ENCODE measurements at places on chromosomes 12 and 14.

DNA sequence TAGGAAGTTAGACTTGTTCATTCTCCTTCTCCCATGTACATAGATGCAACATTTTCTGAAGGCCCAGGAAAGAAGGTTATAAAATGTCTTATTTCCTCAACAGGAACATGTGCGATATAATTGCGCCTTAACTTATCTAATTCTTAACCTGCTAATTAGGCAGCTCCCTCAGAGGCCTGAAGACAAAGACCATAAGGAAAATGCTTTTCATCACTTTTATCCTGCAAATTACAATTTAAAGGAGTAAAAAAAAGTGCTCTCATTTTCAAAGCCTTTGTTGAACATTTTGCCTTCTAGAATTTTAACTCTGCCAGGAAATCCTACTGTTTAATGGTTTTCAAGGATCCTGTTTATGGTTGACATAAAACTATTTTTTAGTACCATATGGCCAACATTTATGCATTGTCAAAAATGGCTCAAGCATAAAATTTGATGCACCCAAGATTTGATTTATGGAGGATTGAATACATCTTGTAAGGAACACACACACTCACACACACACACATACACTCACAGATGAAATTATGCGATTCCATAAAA lies 660.4 kb upstream of the TMEM132C start:
- no peak overlapping the region for H3K27ac ChIP-seq
- DNase-seq: no peak
- H3K36me3 ChIP-seq: peaks cover 17% of the 10 kb centered on the region
- peaks cover 53% of the 10 kb centered on the region for H3K4me1 ChIP-seq
- H3K27me3 ChIP-seq: no peaks in the 10 kb centered on the region

DNA sequence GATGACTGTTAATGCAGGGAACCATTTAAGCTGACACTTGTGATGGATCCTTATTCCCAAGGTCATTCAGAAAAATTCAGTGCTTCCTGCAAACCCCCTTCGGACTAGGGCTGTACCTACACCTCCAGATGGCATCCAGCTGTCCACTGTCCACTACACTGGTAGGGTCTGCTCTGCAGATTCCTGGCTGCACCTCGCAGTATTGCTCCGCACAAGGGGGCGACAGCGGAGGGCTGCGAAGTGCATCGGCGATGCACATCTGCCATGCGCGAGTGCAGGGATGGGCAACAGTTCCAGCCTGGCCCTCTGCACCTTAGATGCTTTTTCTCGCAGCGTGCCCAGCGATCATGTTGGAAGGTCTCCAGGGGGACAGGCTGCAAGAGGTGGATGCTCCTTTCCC lies 55.5 kb downstream of the KCNA5 start:
- peaks cover 3% of the 10 kb centered on the region for H3K4me1 ChIP-seq
- H3K27me3 ChIP-seq: no peaks in the 10 kb centered on the region
- no peak for DNase-seq
- no peak overlapping the region for H3K27ac ChIP-seq
- H3K4me3 ChIP-seq: no peak overlapping the region

DNA sequence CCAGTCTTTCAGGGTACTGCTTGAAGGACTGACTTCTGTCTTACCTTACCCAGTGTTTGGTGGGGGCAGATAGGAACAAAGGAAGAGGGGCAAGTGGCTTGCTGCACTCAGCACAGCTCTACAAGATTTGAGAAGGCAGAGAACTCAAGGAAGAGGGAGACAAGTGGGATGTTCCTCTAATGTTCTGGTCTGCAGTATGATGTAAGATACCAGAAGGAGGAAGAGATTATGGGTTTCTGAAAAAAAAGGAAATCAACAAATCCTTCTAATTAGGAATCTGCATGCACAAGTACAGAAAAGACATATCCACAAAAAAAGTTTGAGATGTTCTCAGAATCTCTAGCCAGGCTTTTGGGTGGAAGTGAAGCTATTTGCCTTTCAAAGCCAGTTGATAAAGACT lies 37.1 kb downstream of the USP15 start:
- no peaks in the 10 kb centered on the region for H3K27me3 ChIP-seq
- H3K36me3 ChIP-seq: peaks cover 9% of the 10 kb centered on the region
- DNase-seq: no peak
- peaks cover 9% of the 10 kb centered on the region for H3K4me1 ChIP-seq

GRCh38 chr12:25276199-25276937 lies 25.6 kb upstream of the KRAS start:
- H3K4me3 ChIP-seq: no peak overlapping the region
- peaks cover 2% of the 10 kb centered on the region for H3K4me1 ChIP-seq
- H3K27me3 ChIP-seq: no peaks in the 10 kb centered on the region

GRCh38 chr12:108801736-108802100 lies 55.7 kb downstream of the SSH1 start:
- peak overlapping the region; percentile 97 for H3K27ac ChIP-seq
- peaks cover 48% of the 10 kb centered on the region for H3K36me3 ChIP-seq
- peaks cover 23% of the 10 kb centered on the region for H3K4me1 ChIP-seq
- no peaks in the 10 kb centered on the region for H3K27me3 ChIP-seq

- H3K4me3 ChIP-seq: no peak overlapping the region
- no peak overlapping the region for H3K27ac ChIP-seq
- H3K4me1 ChIP-seq: no peaks in the 10 kb centered on the region
- no peak for DNase-seq
- no peaks in the 10 kb centered on the region for H3K27me3 ChIP-seq
Measured at GRCh38 chr14:63677891-63678379, 36.3 kb upstream of the WDR89 start.

DNA sequence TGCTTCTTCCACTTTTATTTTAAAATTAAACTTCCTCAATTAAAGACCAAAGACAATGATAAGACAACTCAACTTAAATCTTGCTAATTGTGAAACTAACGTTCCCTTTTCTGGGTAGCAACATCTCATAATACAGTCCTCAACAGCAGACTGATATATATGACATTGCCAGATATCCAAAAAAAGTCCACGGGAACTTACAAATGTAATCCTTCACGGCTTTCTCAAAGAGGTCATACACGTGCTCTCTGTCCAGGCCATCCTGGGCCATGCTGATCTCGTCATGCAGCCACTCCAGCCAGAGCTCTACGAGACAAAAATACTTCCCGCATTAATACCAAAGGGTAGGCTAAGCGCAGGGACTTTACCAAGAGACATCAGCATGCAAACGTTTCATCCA lies 13.3 kb downstream of the SART3 start:
- no peaks in the 10 kb centered on the region for H3K27me3 ChIP-seq
- peaks cover 54% of the 10 kb centered on the region for H3K36me3 ChIP-seq
- no peak overlapping the region for H3K4me3 ChIP-seq
- no peak overlapping the region for H3K27ac ChIP-seq

DNA sequence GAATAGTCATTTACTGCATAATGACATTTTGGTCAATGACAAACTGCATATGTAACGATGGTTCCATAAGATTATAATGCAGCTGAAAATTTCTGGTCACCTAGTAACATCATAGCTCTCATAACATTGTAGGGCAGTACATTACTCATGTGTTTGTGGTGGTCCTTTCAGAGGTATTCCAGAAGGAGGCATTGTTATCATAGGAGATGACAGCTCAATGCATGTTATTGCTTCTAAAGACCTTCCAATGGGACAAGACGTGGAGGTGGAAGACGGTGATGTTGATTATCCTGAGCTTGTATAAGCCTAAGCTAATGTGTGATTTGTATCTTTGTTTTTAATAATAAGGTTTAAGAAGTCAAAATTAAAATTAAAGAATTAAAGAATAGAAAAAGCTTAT lies 43.8 kb upstream of the TSPAN11 start:
- peaks cover 14% of the 10 kb centered on the region for H3K36me3 ChIP-seq
- no peak overlapping the region for H3K27ac ChIP-seq
- DNase-seq: no peak

GRCh38 chr12:122661246-122661645 lies 41.9 kb downstream of the HCAR2 start:
- no peak overlapping the region for H3K27ac ChIP-seq
- no peaks in the 10 kb centered on the region for H3K27me3 ChIP-seq
- H3K4me3 ChIP-seq: no peak overlapping the region
- no peaks in the 10 kb centered on the region for H3K4me1 ChIP-seq
- no peak for DNase-seq

DNA sequence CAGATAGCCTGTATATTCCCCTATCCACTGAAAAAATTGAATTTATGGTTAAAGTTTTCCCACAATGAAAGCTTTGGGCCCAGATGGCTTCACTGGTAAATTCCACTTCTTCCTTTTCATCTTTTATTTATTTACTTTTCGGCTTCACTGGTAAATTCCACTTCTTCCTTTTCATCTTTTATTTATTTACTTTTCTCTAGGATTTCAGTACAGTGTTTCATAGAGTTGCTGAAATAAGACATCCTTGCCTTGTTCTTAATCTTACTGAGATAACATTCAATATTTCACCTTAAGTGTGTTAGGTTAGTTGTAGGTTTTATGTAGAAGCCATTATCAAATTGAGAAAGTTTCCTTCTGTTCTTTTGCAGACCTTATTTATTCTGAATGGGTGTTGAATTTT lies 18.9 kb upstream of the KLRG1 start:
- H3K27me3 ChIP-seq: no peaks in the 10 kb centered on the region
- H3K4me3 ChIP-seq: no peak overlapping the region
- H3K4me1 ChIP-seq: no peaks in the 10 kb centered on the region
- H3K27ac ChIP-seq: no peak overlapping the region
- DNase-seq: no peak

- H3K36me3 ChIP-seq: no peaks in the 10 kb centered on the region
- H3K27me3 ChIP-seq: peaks cover 91% of the 10 kb centered on the region
- H3K27ac ChIP-seq: no peak overlapping the region
- H3K4me3 ChIP-seq: no peak overlapping the region
- no peak for DNase-seq
Measured at GRCh38 chr14:87148655-87149054, 844.3 kb downstream of the GALC start.

DNA sequence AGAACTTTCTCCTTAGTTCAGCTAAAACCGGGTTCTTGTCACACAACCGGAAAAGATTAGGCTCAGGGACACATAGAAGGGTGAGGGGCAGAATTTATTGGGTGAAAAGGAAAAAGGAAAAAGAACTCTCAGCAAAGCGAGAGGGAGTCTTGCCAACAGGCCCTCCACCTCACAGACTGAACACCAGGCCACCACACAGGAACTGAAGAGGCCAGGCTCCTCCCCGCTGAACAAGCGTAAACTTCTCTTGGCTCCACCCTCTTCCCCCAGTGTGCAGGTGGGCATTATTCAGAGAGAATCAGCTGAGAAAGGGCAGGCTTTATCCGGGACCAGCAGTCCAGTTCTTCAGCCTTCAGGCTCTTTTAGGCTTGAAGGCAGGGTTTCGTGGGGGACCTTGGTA lies 125.6 kb upstream of the FGD4 start:
- no peaks in the 10 kb centered on the region for H3K36me3 ChIP-seq
- no peaks in the 10 kb centered on the region for H3K27me3 ChIP-seq
- peaks cover 37% of the 10 kb centered on the region for H3K4me1 ChIP-seq
- H3K4me3 ChIP-seq: no peak overlapping the region
- DNase-seq: peak; percentile 49

GRCh38 chr12:114015851-114016250 lies 49.7 kb upstream of the RBM19 start:
- no peak overlapping the region for H3K4me3 ChIP-seq
- no peaks in the 10 kb centered on the region for H3K36me3 ChIP-seq
- no peak overlapping the region for H3K27ac ChIP-seq
- 0 out of 2 replicates have a peak, but pooled peaks cover 3% of the 10 kb centered on the region for H3K4me1 ChIP-seq
- no peak for DNase-seq

DNA sequence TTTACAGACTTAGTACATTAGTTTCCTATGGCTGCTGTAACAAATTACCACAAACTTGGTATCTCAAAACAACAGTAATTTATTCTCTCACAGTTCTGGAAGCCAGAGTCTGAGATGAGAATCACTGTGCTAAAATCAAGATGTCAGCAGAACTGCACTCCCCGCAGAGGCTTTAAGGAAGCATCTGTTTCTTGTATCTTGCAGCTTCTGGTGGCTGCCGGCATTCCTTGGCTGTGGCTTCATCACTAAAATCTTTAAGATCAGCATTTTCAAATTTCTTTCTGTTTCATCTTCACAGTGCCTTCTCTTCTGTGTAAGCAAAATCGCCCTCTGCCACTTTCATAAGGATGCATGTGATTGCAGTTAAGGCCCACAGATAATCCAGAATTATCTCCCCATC lies 9.4 kb downstream of the STON2 start:
- no peak overlapping the region for H3K4me3 ChIP-seq
- DNase-seq: no peak
- H3K27me3 ChIP-seq: no peaks in the 10 kb centered on the region
- peaks cover 18% of the 10 kb centered on the region for H3K36me3 ChIP-seq
- H3K27ac ChIP-seq: no peak overlapping the region
- H3K4me1 ChIP-seq: peaks cover 41% of the 10 kb centered on the region

DNA sequence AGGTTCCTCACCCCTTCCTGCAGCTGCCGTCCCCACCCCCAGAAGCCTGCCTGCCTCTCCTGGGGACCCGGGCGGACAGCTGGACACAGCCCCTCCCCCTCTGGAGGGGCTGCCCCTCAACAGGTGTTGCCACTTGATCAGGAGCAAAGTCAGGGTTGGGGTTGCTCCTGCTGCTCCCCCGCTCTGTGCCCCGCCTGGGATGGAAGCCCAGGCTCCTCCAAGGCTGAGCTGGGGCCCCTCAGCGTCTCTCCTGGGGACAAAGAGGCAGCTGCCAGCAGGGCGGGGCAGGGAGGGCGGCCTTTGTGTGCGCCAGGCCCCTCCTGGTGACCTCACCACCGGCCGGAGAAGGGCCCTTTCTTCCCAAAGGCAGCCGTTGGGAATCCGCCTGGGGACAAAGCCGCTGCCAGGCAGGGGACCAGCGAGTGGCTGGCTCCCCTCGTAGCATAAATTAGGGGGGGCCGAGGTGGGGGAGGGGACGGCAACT lies 13.7 kb downstream of the TRMT61A start:
- peak; percentile 83 for DNase-seq
- H3K4me3 ChIP-seq: peak overlapping the region; percentile 6
- no peak overlapping the region for H3K27ac ChIP-seq

DNA sequence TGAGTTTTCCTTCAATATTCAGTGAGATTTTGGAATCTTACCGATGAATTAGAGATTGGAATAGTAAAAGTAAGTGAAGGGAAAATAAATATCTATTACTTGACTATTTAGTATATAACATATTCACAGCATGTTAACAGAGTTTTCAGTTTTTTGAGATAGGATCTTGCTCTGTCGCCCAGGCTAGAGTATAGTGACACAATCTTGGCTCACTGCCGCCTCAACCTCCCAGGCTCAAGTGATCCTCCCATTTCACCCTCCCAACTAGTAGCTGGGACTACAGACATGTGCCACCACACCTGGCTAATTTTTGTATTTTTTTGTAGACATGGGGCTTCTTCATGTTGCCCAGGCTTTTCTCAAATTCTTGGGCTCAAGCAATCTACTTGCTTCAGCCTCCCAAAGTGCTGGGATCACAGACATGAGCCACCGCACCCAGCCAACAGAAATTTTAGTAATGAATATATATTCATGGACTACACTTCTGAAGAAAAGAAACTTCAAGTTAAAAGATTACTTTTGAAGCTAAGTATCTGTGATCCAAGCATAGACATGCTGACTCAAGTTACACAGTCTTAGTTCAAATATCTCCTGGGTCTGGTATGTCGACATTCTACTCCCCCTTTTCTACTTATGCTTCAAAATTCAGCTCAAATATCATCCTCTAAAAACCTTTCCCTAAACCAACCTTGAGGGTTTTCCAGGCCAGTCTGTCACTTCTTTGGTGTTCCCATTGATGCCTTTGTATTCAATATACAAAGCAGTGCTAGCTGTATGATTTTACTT lies 13.8 kb downstream of the UBE2N start:
- no peaks in the 10 kb centered on the region for H3K36me3 ChIP-seq
- H3K4me3 ChIP-seq: no peak overlapping the region
- H3K27ac ChIP-seq: peak overlapping the region; percentile 22

Measured in WTC11 (cell line).